Left lobe of liver (tissue), 2 donors: ENCODE measurements at places on chromosomes 12 and 14. TPM values are rescaled to one million over a fixed set of nuclear protein-coding genes. Genes with fewer than 3 reads are reported as not detected.
A peak's percentile ranks its signal among the peaks of the same experiment; 100 is the strongest.

DNA sequence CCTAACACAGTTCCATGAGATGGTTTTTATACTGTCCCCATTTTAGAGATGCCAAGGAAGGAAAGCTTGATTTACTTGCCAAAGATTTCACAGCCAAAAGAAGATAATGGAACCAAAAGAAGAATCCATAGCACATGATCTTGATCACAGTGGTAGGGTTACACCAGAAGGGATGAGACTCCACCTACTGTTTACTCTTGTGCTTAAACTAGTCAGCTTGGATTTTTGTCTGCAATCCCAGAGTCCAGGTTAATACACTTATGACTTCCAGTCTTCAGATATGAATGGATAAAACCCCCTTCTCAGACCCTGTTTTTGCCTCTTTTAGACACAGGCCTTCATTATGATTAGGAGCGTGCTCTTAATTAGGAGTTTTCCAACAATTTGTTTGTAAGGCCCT, 454.2 kb downstream of the AEBP2 start:
- no peak for DNase-seq

DNA sequence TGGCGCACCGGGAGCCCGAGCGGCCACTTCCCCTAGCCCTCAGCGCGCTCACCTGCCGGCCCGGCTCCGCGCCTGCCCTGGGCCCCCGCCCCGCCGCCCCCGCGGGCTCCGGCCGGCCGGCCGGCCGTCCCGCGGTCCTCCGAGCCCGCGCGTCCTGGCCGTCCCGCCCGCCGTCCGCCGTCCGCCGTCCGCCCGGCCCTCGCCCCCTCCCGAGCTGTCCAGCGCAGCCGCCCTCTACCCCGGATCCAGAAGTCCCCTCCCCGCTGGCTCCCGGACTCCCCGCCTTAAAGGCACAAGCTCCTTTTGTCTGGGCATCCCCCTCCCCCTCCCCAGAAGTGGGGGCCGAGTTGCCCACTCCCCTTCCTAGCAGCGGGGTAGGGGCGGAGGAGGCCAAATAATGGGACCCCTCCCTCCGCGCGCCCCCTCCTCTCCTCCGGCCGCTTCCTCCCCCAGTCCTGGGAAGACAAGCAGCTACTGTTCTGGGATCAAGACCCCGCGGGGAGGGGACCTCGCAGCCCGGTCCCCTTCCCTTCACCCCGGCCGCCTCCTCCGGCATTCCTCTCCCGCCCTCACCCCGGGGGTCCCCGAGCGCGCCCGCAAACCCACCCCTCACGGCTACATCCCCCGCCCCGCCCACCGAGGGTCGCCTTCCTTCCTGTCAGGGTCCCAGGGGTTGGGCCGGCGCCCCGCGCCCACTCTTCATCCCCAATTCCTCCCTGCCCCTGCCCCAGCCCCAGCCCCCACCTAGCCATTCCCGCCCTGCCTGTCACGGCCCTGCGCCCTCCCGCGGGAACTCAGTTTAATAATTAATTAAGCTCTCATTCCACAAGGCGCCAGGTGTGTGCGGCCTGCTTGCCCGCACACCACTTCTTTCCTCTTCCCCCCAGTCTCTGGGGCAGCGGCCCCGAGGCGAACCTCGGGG, at the start of gene ADCY6:
ADCY6 (minus strand) TSS at position 236 of the 922 bp plus-strand sequence. CDS start 5,655 bp downstream, outside the sequence.
- DNase-seq, result peak; percentile 88

Gene C12orf54
- total RNA-seq, result not detected

Gene TAS2R14
- 0.73 TPM for total RNA-seq

Gene WDR20
- 14.0 TPM for total RNA-seq

Gene BDKRB2
- 0.10 TPM for total RNA-seq

Gene CAPZA3
- 0.33 TPM for total RNA-seq

Gene ZNF705A
- not detected for total RNA-seq

GRCh38 chr12:88375306-88376305, 204.7 kb downstream of the KITLG start:
- no peak for DNase-seq

Gene FBXO21
- total RNA-seq, result 19.2 TPM

Gene GUCY2C
- not detected for total RNA-seq

DNA sequence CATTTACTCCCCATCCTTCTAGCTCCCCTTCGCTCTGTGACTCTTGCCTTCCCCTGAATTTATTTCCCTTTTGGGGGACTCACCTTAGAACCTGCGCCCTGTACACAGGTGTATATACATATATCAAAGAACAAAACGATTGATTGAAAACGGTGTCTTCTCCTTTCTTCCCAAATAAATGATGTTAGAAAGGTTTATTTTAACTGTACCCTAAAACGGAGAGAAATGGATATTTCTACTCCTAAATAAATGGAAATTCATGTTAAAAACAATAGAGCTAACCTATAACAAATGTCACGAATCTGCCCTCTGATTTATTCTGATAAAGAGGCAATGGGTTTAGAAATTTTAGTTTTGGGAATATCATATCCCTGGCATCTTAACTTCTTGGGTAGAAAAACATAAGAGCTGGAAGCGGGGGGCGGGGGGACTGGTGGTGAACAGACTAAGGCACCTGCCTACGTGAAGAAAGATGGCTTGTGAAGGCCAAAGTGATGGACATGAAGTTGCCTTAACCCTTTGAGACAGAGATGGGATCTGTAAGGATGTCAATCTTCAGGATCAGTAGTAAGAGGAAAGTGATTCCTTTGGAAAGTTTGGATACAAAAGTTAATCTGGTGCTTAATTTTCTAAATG, 8.8 kb upstream of the LHX5 start:
- DNase-seq, result no peak

Gene AMHR2
- 0.78 TPM for total RNA-seq

- no peak for DNase-seq
Observed at GRCh38 chr12:30932881-30933280, 6.3 kb downstream of the TSPAN11 start.

GRCh38 chr14:84253326-84253725, 1276.6 kb upstream of the FLRT2 start:
- DNase-seq, result no peak

DNA sequence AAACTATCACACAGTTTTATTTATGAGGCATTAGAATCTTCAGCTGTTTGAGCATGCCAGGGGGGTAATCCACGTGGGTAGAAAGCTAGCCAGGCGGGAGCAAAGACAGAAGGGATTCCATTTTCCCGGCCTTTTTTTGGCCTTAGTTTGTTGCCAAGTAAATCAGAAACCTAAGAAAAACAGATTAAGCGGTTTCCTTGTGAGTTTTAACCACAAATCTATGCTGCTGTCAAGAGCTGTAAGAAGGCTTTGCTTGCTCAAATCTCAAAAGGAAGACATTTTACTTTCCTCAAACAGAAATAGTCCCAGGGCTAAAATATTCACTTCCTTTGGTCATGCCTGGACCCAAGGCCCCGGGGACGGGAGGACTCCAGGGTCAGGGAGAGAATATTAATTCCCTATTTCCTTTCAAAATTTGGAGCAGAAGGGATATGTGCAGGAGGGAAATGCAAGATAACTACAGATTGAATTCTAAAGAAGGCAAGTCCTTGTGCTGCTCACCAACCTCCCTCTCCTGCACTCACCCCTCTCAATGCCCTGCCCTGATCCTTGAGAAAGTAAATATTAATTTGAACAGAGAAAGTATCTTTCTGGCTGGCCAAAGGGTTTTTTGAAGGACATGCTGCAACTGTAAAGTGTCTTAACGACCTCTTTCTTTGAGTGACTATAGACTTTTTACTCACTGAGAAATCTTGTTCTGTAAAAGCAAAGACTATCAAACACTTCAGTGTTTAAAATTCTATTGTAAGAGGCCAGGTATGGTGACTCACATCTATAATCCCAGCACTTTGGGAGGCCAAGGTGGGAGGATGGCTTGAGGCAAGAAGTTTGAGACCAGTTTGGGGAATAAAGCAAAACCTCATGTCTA, 75.7 kb downstream of the HSD17B6 start:
- DNase-seq, result no peak

DNA sequence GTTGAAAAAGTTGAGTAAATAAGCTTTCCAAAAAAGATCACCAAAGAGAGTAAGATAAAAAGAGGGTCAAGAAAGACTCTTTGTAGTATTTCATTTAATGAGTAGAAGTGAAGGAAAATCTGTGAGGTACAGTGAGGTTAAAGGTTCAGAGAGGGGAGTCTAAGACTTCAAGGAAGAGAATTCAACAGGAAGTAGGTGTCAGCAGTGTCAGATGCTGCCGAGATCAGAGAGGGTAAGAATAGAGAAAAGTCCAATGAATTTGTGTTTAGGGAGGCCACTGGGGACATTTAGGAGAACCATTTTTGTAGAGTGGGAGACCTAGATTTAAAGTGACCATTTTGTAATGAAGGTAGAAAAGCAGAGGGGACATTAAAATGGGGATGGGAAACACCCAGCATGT, 71.6 kb upstream of the KRAS start:
- DNase-seq, result no peak

Gene IL31
- not detected for total RNA-seq

- DNase-seq, result no peak
Observed at GRCh38 chr14:77849711-77850110, 49.8 kb downstream of the ADCK1 start.

Gene FOXN4
- total RNA-seq, result 0.10 TPM

DNA sequence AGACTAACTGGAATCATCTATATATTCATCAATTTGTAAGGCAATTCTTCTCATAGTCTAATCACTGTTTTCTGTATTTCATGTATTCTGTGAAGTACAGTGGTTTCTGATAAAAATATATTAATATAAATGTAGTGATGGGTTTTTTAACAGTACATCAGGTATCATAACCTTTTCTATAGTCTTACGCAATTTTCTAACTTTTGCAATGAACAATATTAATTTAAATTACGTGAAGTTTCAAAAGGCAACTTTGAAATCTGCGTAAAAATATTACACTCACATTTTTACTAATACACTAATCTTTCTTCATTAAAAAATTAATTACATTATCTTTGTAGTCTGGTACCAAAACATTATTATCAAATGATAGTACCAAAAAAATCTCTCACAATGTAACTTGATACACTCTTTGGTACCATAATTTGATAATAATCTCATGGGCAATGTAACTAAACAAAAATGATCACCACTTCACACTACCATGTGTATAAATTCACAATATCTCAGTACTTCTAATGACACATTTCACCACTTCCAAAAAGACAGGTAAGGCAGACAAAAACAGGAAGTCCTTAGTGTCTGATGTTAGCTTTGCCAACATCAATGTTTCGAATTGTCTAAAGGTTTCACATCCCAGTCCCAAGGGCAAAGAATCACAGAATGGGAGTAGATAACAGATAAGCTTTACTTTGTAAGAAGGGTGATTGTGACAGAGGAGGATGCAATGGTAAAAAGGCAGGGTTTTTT, 8.7 kb downstream of the DNAI7 start:
- DNase-seq, result no peak

GRCh38 chr14:74932401-74932901, 9.4 kb upstream of the RPS6KL1 start:
- no peak for DNase-seq

DNA sequence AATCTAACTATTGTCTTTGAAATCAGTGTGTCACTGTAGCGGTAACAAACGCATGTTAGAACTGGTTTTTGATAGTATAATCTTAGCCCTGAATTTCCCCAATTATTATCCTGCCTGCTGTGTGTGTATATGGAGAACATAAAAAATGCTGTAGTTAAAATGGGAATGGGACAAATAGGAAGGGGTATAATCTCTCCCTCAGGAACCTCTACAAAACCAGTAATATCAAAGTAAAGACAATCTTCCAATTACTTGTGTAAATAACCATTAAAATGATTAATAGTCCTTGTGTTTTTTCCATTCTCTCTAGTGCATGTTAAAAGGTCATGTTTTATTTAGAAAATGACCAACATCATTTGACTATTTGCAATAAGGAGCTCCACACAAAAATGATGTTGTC, 200.1 kb upstream of the TMTC1 start:
- DNase-seq, result no peak

Gene LGR5
- 0.13 TPM for total RNA-seq

Gene DHRS2
- total RNA-seq, result 6.2 TPM

- no peak for DNase-seq
Observed at GRCh38 chr12:12446786-12447185, 89.9 kb downstream of the BORCS5 start.

DNA sequence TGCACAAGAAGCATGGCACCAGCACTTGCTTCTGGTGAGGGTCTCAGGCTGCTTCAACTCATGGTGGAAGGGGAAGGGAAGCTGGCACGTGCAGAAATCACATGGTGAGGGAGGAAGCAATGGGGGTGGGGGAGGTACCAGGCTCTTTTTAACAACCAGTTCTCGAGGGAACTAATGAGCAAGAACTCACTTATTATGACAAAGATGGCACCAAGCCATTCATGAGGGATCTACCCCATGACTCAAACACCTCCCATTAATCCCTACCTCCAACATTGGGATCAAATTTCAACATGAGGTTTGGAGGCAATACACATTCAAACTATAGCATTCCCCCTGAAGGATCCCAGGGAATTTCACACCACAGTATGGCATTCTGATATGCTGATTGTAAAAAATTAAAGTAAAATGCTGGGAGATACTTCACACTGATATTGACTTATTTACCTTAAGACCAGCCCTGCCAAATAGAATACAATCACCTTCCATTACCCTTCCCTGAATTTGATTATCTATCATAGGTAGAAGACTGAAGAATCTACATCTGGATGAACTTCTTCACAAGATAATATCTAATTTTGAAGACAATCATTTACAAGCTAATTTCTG, 201.7 kb upstream of the PLXNC1 start:
- no peak for DNase-seq

DNA sequence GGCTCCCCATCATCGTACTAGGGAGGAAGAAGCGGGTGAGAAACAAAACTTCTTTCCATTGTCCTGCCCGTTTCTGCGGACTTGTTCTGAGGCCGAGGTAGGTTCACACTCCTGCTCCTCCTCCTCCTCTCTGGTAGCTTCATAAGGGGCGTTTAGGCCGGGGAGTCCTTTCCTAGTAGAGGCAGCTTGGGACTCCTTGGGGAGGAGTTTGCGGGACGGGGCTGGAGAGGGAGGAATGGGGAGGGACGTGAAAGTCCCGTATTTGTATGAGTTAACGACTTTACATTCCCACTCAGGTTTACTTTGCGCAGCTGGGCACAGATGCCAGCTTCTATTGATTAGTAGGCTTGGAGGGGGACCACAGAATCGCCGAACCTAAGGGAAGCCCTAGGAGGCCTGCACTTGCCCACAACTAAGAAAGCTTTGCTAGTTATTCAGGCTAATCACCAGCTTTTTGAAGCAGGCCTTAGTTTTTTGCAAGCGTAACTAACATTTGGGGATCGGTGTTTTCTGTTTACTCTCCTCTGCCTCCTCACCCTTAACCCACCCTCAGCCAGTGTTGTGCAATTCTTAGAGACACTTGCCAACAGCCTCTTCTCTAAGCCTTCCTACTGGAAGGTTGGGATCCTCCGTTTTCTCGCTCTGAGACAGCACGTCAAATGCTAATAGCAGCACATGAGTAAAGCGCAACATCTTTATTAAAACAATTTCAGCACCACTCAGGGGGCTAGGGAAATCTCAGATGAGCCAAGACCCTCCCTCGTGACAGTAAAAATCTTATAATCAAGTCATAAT, 499 bp downstream of the RNASE4 start:
- peak; percentile 81 for DNase-seq

GRCh38 chr14:69321601-69322330, 61.8 kb downstream of the GALNT16 start:
- peak; percentile 32 for DNase-seq

GRCh38 chr12:94231709-94232108, 83.3 kb downstream of the PLXNC1 start:
- no peak for DNase-seq

GRCh38 chr12:117342682-117343081, 18.7 kb downstream of the NOS1 start:
- DNase-seq, result no peak

- DNase-seq, result peak; percentile 55
Observed at GRCh38 chr14:90587918-90588317, 191.1 kb downstream of the CALM1 start.

Gene PROX2
- total RNA-seq, result not detected

Gene BBOF1
- 0.98 TPM for total RNA-seq
